ENCODE measurements at places on chromosomes 2 and 18.

- no peak for DNase-seq
Measured at GRCh38 chr2:170408461-170409163, 230.7 kb downstream of the MYO3B start.

- DNase-seq: no peak
Measured at GRCh38 chr2:208033701-208034502, 8.6 kb upstream of the PLEKHM3 start.

DNA sequence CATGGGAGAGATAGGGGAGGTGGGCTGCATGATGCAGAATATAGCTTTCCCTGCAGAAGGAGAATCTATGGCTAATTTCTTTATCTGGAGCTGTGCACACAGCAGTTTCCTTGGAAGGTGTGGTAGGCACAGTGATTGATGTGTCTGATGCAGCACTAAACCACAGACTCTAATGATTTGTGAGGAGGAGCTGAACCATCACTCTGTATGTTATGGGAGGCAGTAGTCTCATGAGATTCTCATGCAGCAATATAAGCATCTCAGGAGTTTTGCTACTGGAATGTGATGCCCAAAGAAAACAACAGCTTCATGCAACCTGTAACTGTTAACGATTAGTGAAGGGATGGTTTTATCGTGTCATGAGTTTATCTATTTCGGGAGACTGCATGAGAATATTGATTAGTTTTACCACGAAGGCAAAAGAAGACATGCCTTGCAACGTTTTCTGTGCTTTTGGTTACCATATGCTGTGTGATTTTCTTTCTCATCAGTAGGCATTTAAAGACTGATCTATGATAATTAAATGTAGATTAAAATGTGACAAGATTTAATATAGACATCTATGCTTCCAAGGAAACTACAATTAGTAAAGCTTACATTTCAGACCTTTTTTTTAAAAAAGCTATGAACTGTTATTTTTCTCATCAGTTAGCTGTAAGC, 286.8 kb downstream of the ARL6IP6 start:
- no peak for DNase-seq

DNA sequence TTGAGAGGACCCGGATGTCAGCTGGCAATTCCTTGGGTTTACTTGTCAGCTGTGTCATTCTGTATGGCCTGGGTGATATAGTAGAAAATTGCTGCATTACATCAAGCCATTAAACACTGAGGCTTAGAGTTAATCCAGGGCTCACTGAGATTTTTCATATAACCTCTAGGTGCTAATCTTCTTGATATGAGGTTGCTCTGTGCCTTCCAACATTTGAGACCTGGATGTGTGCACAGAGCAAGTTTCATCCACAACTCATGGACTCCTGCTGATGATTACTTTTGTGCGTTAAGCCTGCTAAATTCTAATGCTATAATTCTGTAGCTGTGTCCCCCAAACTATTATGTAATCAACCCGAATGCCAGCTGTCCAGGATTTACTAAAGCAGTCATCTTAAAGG, 178.4 kb upstream of the CDH20 start:
- no peak for DNase-seq

DNA sequence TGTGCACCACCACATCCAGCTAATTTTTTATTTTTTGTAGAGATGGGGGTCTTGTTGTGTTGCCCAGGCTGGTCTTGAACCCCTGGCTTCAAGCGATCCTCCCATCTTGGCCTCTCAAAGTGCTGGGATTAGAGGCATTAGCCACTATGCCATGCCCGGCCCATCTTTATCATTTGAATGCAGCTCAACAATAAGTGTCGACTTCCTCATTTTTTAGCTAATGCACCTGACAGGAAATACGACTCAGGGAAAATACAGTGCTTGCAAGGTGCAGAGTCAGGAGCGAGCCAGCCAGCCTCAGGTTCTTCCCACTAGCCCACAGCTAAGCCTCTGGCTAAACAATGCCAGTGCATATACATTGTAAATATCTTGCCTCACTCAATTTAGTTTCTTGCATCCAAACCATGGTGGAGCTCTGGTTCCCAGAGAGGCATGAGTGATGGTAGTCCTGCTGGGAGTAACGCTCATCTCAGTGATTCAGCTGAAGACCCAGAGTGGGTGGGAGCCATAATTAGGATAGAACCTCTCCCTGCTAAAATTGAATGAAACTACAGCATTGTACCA, 135.0 kb downstream of the TGIF1 start:
- DNase-seq: no peak

- DNase-seq: no peak
Measured at GRCh38 chr2:17543848-17544247, 3.4 kb downstream of the VSNL1 start.

- DNase-seq: no peak
Measured at GRCh38 chr18:74171910-74172606, 23.7 kb downstream of the TIMM21 start.

- no peak for DNase-seq
Measured at GRCh38 chr2:239776436-239777005, 248.6 kb downstream of the NDUFA10 start.

GRCh38 chr2:50143822-50144575, 887.9 kb downstream of the NRXN1 start:
- no peak for DNase-seq

- no peak for DNase-seq
Measured at GRCh38 chr18:46260016-46260878, 156.1 kb downstream of the HAUS1 start.

DNA sequence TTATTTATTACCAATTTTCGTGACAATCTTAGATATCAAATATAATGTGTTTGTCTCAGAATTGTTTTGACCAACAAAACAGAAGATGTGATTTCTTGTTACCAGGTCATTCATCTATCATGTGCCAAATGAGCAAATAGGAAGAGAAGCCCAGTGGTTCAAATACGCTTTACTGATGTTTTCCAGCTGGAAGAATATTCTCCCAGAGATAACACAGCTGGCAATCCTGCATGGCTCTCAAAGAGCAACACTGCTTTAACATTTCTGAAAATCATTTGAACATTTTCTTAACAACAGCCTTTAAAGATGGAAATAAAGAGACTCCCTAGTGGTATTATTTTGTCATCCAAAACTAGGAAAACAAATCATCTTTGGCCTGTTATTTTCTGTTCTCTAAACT, 359.8 kb downstream of the CTNNA2 start:
- no peak for DNase-seq

DNA sequence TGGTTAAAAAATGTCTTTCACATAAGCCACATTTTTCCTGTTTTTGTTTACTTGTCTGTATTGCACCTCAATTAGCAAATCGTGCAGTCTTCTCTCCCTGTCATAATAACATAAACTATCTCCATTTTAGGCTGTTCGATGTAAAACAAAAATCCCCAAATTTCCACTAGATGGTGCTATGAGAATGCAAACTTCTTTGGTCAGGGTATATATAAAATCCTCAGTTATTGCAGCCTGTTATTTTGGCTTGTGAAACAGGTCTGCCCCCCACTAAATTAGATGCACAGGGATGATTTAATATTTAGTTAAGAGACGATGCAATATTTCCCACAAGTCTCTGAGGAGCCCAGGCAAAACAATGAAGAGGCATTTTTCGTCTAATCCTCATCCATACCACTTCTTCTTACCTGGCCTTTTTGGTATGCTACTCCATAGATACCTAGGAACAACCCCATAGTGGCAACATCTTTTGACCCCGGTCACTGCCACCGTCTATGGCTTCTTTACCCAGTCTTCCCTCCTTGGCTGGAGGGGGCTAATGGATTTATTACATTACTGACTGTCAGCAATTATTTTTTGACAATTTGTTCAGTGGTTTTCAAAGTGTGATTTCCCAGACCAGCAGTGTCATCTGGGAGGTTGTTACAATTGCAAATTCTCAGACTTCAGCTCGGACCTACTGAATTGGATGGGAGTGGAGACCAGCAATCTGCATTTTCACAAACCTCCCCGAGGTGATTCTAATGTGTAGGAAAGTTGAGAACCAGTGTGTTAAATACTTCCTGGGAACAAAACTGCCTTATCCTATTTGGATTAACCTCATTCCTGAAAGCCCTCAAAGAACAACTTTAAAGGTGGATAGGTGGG, 117.4 kb upstream of the CWC22 start:
- no peak for DNase-seq

- DNase-seq: no peak
Measured at GRCh38 chr2:84874381-84875212, 6.3 kb downstream of the TRABD2A start.

DNA sequence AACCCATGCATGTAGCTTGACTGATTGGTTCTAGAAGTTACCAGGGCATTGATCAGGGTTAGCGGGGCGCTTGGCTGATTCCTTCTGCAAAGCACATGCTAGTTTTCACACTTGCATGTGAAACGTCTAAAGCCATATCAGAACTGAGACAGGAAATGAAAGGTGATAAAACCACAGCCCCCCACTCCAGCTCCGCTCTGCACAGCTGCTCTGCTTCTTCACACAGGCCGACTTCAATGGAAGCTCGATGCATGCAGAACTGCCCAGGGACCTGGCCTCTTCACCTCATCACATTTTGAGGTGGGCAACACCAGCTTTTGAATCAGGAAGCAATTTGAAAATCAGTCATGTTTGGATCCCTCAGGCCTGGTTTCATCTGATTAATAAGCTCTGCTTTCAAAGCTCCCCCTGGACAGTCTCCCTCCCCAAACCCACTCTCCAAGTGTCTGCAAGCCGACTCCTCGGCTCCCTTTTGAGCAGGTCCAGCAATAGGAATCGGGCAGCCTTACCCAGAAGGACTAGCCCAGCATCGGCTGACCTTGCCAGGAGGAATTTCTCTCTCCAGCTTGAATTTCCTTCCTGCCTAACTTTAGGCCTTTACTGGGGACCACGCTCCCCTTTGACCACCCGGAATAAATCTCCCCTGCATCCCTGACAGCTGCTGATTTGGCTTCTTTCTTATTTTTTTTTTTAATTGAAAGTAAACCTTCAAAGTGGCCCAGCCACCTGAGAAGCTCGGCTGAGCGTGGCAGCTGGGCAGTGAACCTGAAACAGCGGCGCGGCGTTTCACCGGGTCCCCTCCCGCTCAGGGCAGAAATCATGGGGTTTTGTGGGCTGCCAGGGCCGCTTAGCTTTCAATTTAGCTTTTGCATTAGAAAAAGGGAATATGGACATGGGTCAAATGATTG, 31.7 kb downstream of the HRH4 start:
- no peak for DNase-seq

DNA sequence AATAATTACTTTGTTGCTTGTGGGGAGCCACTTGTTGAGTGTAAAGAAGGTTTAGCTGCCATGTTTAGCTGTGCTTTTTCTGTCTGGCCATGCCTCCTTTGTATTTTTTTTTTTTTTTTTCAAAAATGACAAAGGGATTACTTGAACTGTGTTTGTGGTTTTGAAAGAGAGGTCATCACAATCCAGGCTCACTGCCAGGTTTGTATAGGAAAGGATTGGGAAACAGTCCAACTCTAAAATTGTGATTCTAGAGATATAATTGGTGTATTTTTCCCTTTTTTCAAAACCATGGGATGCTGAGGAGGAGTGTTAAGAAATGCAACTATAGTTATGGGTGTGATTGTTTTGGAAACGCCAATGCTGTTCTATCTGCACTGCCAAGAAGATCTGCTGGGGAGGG, 4.3 kb downstream of the ITPRIPL1 start:
- no peak for DNase-seq

GRCh38 chr2:144240656-144241339, 279.1 kb downstream of the ZEB2 start:
- DNase-seq: no peak

GRCh38 chr2:54725343-54726099, 2.1 kb downstream of the EML6 start:
- DNase-seq: no peak

GRCh38 chr18:33010149-33010548, 237.3 kb upstream of the KLHL14 start:
- DNase-seq: no peak

DNA sequence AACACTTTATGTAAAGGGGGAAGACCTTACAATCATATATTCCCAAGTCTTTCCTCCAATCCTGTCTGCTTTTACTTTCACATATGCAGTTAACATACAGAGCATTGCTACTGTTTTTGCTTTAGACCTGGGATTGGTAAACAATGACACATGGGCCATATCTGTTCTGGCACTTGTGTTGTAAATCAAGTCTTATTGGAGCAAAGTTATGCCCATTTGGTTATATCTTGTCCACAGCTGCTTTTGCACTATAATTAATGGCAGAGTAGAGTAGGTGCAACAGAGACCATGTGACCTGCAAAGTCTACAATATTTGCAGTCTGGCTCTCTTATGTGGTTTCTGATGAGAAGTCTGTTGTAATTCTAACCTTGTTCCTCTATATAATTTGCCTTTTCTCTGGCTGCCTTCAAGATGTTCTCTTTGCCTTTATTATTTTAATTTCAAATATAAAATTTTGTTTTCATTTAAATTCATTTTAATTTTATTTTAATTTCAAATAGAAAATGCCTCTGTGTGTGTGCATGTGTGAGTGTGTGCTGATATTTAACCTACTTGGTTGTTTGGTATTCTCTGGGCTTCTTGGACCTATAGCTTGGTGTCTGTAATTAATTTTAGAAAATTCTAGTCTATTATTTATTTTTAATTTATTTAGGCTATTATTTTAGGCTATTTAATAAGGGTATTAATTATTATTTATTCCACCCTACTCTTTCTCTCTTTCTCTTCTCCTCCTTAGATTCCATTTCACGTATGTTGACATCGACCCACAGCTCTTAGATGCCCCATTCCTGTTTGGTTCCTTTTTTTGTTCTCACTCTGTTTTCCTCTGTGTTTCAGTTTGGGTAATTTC, 16.8 kb upstream of the LPIN1 start:
- DNase-seq: no peak

- no peak for DNase-seq
Measured at GRCh38 chr2:165640247-165640929, 153.7 kb downstream of the GALNT3 start.

GRCh38 chr2:162422894-162423293, 79.0 kb downstream of the GCA start:
- no peak for DNase-seq

DNA sequence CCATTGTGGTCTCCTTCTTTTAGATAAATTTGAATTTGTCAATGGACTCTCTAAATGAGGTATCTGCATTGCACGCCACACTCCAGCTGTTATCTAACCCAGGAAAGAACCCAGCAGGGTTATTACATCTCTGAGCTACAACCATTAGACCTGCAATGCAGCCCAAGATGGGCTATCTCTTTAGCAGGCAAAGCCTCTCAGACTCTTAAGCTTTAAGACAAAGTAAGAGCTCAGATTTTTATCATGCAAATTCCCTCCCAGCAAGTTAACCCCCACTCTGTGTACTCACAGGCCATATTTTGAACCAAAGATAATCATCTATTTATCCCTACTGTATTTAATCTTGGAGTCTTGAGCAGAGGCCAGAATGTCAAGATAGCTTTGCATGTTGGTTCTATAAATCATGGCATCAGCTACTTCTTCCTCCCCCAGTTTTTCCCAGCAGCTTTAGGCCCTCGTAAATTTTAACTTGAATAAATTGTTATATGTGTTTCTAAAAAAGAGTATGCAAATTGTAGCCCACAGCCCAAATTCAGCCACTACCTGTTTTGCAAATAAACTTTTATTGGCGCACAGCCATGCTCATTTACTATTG, 273.7 kb upstream of the PKDCC start:
- no peak for DNase-seq

DNA sequence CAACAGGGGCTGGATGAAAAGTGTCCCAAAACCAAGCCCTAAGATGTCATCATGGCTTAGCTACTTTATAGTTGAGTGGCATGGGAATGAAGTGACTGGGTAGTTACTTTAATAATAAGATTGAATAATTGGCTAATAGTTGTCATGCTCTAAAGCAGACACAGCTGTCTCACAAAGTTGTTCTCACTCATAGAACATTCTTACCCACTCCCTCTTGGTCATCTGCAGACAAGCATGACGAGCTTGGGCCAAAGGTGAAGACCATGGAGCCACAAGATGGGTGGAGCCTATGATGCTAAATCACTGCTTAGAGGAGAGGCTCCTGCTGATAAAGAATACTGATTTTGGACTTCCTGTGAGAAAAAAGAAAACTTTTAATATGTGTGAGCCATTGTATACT, 62.4 kb upstream of the MMADHC start:
- no peak for DNase-seq
